ENCODE measurements at places on chromosomes 12 and 14. TPM values are rescaled to one million over a fixed set of nuclear protein-coding genes. Genes with fewer than 3 reads are reported as not detected.

DNA sequence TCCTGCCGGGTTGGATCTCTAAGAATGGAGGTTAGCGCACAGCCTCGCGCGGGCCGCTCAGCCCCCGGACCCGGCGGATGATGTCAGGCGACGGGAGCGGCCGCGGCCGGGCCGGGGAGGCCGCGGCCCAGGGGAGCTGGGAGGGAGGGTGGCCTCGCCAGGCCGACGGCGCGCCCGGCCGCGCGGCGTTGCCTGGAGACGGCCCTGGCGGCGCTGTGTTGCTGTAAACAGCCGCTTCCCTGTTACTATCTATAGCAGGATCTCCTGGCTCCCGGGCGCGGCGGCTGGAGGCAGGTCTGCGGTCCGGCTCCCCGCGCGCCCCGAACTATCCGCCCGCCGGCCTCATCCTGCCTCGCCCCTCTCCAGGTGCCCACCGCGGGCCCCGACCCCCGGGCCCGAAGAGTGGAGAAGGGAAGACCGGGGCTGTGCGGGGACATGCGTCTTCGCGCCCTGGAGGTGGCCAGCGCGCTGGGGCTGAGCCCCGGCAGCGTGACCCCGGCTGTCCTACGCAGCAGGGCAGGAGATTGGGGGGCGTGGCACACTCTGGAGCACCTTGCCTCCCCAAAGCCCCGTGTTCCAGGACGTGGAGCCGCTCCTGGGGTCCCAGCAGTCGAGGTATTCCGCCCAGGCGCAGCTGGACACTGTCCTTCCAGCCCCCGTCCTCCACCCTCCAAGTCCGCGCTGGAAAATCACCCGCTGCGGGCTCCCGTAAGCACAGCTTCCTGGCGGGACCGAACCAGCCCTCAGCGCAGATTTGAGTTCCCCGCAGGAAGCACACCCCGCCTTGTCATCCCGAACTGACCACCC lies 1.4 kb upstream of the FOS start:
- DNase-seq = peak; percentile 94

GRCh38 chr12:107126796-107127481 lies 33.6 kb upstream of the CRY1 start:
- no peak for DNase-seq

- DNase-seq = no peak
These were observed 16.4 kb upstream of the PLEKHH1 start for GRCh38 chr14:67516676-67517075.

- no peak for DNase-seq
These were observed 16.3 kb upstream of the CYP46A1 start for GRCh38 chr14:99667821-99668220.

GRCh38 chr12:108146035-108146893 lies 17.2 kb downstream of the WSCD2 start:
- no peak for DNase-seq

GRCh38 chr12:104865080-104865479 lies 93.0 kb downstream of the SLC41A2 start:
- no peak for DNase-seq

DNA sequence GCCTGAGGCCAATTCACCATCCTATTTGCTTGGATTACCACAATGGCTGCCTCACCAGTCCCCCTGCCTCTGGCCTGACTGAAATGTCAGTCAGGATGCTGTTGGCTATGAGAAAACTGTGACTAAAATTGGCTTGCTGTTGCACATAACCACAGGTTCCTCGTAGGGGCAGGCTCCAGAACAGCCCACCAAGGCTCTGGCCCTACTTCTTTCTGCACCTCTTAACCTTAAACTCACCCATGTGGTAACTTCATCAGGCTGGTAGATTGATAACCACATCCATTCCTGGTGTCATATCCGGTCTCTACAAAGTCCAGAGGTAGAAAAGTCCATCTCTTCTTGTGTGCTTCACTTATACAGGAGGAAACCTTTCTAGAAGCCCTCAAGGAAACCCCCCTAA lies 172.4 kb upstream of the PLXNC1 start:
- no peak for DNase-seq

- no peak for DNase-seq
These were observed 57.0 kb downstream of the ZNF664 start for GRCh38 chr12:124030008-124030407.

GRCh38 chr12:27505109-27505508 lies 18.9 kb upstream of the PPFIBP1 start:
- peak; percentile 34 for DNase-seq

GRCh38 chr12:121297435-121297991 lies 1.0 kb upstream of the CAMKK2 start:
- DNase-seq = no peak

DNA sequence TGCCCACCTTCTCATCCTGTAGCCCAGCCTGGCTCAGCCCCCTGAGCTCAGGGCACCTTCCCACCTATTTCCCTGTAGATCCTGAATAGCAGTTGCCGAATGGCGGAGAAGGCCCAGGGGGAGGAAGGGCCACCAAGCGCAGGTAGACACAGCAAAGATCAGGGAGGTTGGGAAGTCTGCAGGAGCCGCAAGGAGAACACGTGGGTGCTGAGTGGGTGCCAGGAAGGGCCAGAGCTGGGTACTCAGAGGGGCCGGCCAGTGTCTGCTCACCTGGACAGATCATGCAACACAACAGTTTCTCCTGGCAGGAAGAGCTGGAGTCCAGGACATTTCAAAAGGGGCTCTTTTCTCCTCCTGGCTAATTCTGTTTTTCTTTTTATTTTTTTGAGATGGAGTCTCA lies 30.6 kb downstream of the CHGA start:
- no peak for DNase-seq

GRCh38 chr12:130977046-130977742 lies 23.5 kb downstream of the ADGRD1 start:
- no peak for DNase-seq

- peak; percentile 12 for DNase-seq
These were observed 173.9 kb downstream of the GXYLT1 start for GRCh38 chr12:41970744-41971143.

GRCh38 chr14:94598816-94599655 lies 13.2 kb upstream of the SERPINA3 start:
- DNase-seq = peak; percentile 47

DNA sequence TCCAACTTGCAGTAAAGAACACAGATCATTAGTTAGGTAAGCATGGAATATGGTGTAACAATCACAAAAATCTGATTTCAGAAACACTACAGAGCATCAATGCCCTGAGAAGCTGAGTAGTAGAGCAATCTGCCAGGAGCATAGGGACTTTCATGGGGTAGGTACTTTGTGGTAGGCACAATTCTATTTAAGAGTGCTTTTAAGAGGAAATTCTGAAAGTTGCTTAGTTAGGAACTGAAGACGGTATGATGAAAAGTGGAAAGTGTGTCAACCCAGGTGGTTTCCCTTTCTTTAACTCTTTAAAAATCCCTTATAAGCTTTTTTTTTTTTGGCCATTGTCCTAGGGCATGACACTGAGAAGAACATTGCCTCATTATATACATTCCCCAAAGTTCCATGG lies 535.7 kb upstream of the FBXO33 start:
- no peak for DNase-seq

GRCh38 chr12:53298164-53298563 lies 1.3 kb upstream of the MYG1 start:
- DNase-seq = no peak

GRCh38 chr14:95257521-95257920 lies 62.2 kb downstream of the CLMN start:
- no peak for DNase-seq

DNA sequence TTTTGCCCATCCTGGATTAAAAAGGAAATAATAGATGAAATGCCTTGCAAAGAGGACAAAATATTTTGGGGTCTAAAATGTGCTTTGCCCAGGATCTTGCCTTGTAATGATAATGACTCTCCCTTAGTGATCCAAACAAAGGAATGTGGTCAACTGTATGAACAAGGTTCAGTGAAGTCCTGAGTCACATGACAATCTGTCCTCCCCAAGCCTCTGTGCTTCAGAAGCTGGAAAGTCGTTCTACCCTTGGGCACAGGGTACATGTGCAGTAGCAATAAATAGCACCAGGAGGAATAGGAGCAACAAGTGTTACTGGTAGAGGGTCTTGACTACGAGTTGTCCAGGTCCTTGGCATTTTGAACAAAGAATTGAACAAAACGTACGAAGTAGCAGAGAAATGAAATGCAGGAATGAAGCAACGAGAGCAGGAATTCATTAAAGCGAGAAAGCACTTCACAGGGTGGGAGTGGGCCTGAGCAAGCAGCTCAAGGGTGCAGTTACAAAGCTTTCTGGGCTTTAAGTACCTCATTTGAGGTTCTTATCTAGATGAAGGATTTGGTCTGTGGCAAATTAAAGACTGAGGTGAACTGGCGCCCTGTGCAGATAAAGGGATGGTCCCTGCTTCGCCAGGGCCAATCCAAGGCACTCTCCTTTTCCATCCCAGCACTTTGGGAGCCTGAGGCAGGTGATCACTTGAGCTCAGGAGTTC lies 65.8 kb downstream of the RESF1 start:
- no peak for DNase-seq

- DNase-seq = peak; percentile 61
These were observed 310.0 kb downstream of the ADAMTS20 start for GRCh38 chr12:43241986-43242385.

DNA sequence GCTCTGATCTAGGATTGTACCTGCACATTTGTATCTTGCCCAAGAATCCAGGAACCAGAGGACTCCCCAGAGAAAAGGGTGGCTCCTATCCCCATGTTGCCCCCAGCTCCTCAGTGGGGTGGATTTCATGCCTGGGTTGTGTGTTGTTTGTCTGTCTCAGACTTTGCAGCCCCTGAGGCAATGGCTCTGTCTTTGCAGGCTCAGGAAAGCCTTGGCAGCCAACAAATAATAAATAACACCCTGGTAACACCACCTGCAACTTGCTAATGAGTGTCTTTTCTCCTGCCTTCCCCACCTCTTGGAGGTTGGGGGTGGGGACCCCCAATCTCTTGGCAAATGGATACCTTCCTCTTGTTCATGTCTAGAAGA lies 65.2 kb upstream of the CISTR start:
- DNase-seq = no peak

Gene KRT80
- total RNA-seq = 68.4 TPM

Gene RPS6KA5
- 5.6 TPM for total RNA-seq

Gene TRIM9
- 8.6 TPM for total RNA-seq

Gene DHH
- total RNA-seq = 0.21 TPM

Gene ERBB3
- total RNA-seq = 188 TPM

Gene KNTC1
- total RNA-seq = 5.4 TPM

Gene DNAI7
- total RNA-seq = not detected

Gene HELB
- total RNA-seq = 0.99 TPM

Gene SIVA1
- total RNA-seq = 173 TPM

Gene SERPINA3
- total RNA-seq = 1.7 TPM

Gene WNT1
- total RNA-seq = not detected
